ENCODE measurements at places on chromosomes 1 and 21.

DNA sequence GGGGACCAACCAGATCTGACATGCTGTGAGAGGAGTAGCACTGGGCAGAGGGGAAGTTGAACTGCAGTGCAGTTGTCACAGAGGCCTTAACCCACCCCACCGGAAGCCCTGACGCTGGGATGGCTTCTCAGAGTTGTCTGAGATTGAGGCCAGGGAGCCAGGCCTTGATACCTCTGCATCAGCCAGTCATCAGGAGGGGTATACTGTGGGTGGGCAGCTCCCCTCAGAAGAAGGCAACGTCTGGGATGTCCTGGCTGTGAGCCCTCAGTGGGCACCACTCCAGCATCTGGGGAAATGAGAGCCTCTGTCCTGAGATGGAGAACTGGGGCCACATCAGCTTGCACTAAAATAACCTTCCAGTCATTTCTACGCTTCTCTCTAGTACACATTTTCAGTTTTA is 47.9 kb upstream of the BCAR3 start:
- no peak for DNase-seq

DNA sequence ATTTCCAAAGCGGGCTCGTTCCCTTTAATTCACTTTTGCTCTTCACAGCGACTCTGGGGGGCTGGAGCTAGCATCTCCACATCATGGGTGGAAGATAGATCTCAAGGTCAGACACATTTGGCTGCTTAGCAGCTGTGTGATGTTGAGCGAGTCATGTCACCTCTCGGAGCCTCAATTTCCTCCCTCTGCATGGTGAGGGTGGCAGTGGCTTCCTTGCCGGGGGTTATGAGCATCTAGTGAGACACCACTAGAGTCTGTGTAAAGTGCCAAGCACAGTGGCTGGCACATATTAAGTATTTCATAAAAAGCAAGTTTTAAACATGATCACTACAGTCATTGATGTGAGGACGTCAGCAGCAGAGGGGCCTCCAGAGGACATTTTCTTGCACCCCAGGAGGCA is 16.9 kb upstream of the ECE1 start:
- DNase-seq = no peak

DNA sequence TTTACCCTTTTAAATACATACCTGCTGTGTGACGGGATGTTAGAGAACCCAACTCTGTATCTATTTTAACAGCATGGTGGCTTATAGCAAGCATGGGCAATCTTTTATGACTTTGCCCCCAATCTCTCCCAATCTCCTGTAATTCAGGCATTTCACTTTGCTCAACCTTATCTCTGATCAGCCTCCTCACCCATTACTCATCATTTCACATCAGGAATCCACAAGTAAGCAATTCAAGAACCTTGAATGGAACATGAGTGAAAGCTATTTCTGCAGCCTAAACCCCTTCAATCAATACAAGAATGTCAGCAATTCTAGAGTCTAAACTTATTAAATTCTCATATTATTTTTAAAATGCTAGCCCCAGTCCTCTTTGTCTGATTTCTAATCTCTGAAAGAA is 199.8 kb downstream of the ST6GALNAC3 start:
- no peak for DNase-seq

- no peak for DNase-seq
These were observed 76.3 kb upstream of the BACE2 start for GRCh38 chr21:41091616-41092015.

GRCh38 chr1:203663821-203664220 is 37.2 kb downstream of the ATP2B4 start:
- no peak for DNase-seq

DNA sequence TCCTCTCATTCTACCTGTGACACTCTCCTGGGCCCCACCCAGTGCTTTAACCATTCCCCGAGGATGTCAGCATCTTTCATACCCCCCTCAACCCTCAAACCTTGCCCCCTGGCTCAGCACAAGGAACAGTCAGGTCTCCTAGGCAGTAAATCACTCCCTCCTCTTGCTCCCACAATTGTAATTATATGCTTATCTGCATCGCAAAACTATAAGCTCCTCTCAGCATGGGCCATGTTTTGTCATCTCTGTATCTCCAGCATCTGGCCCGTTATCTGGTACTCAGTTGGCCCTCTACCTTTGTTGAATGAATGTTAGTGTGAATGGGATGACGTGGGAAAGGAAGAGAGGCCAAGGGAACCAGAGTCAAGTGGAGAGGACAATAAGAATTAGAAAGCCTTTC is 2.8 kb upstream of the ELOVL1 start:
- no peak for DNase-seq

DNA sequence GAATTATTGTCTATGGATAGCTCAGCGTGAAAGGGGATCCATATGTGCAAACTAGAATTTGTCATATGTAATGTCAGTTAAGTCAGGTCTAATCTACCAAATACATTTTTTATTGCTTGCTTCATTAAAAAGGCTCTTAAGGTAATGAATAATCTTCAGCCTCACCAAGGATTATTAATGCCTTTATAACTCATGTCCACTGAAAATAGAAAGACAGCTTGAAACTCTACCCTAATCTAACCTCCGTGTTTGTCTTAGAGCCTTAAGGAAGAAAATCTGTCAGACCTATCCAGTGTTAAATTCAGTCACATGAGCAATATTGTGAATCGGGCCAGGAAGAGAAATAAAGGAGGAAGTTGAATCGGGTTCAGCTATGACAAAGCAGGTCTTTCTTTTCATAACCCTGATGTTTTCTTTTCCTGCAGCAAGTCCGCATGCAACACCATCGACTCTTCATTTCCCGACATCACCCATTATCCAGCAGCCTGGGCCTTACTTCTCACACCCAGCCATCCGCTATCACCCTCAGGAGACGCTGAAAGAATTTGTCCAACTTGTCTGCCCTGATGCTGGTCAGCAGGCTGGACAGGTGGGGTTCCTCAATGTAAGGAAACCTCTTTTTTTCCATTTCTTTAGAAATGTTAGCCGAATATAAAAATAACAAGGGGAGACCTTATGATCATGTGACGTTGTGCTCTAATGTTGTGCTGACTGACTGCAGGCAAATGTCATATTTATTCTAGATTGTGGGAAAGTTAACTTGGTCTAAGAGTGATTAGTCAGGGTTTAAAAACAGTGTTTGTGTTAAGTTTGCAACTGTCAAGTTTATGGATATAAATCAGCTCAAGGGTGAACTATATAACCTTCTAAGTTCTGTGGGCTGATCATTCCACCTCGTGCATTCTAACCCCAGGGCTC is 321.0 kb downstream of the TM2D1 start:
- no peak for DNase-seq

DNA sequence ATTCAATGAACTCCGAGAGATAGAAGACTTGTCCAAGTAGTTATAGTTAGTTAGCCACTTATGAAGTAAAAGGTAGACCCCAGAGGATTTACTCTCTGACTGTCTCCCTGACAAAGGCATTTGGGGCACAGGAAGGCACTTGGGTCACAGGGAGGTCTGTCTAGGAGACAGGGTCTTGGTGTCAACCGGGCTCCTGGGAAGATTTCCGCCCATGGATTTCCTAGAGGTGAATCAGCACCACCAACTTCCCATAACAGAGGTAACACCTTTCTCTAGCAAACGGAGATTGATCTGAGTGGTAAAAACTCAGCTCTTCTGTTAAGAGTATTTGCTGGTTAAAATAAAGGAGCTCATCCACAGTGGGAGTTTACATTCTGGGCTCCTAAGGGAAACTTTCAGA is 16.4 kb downstream of the CCN1 start:
- DNase-seq = no peak

GRCh38 chr1:179079113-179079761 is 2.6 kb upstream of the TOR3A start:
- no peak for DNase-seq

DNA sequence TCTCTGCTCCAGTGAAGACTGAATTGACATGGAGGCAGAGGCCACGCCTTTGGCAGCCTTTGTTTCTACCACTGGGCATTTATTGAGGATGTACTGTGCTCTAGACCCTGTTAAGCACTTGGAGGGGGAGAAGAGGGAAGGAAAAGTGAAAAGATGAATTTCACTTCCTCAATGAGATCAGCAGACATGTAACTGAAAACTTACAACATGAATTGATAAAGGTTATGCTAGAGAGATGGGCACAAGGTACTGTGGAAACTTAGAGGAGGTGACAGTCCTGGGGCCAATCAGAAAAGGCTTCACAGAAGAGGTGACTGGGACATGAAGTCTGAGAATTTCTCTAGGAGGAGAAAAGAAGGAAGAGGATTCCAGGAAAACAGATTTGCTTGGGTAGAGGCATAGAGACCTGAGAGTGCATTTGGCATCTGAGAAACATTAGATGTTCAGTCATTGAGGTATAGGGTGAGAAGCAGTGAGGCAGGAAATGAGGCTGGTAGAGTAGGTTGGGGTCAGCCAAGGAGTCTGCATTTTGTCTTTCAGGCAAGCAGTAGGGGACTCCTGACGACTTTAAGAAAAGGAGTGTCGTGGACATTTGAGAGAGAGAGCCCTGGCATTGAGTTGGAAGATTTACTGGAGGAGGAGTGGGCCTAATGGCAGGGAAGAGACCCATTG is 113.0 kb downstream of the SYT2 start:
- no peak for DNase-seq

DNA sequence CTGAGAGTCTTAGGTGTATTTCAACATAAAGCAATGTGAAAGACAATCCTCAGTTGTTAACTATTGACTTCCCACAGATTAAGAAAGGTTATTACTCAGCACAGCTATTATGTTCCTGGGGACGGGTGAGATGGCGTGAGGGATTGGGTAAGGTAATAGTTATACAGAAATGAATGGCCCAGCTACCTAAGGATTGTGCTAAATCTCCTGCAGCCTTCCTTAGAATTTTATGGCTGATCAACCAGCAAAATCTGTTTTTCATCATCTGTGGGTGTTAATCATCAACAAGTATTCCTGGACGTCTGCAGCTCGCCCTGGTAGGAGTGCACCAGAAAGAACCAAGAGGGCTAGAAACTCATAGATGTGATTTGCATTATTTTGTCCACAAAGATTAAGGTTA is 146.0 kb upstream of the IVNS1ABP start:
- DNase-seq = no peak

GRCh38 chr1:84991097-84991920 is 5.6 kb downstream of the MCOLN2 start:
- no peak for DNase-seq

GRCh38 chr1:248905662-248906008 is 400 bp upstream of the PGBD2 start:
- DNase-seq = no peak

DNA sequence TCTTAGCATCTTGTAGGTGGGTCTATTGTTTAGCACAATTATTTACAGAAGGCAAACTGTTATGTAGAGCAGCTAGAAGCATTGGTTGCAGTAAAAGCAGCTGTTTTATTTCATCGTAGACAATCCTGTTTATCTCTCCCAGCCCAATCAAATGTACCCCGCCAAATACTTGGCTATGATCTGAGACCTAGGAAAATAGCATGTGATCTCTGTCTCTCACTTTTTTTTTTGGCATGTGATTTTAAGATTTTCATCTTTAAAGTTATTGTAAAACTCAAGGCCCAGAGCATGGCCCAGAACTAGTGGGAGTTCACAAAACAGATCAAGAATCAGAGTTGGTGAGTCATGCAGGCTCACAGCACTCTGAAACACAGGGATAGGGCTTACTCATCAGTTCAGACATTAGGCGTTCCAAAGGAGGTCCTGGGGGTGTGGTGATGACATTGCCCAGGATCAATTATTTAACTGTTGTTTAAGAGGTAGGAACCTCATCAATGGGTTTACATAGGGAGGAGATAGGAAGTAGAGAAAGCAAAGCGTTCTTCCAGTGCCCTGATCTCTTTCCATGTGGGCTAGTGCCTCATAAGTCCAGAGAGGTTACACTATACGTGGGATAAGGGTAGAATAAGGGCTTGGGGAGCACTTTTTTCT is 40.2 kb downstream of the TBX19 start:
- no peak for DNase-seq

DNA sequence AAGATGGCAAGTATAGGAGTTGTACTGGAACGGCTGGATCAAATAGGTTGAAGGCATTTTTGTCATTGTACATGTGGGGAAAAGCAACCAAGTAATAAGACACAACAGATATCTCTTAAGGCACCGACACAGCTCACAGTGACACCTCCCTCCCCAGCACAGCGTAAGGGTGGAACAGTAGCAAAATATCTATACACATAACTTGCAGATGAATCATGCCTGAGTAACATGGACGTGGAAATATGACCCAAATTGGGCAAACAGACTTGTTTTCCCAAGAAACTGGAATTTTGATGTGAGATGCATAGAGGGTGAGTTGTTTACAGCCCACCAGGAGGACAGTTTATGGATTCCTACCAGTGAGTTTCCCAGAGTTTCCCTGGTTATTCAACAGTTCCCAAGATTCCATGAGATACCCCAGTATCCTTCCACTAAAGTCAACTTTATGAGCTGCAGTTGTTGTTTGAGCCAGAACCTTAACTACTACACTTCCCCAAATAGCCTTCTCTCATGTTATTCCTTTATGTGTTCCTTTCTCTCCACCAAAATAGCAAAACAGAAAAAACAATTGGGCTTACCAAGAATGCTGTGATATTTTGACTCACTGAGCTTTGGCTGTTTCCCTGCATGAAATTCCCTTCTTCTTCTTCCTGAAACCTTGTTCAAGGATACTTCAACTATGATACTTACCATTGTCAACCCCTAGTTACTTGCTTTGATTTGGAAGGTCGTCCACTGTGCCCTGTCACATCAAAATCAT is 7.1 kb upstream of the DR1 start:
- no peak for DNase-seq
